ENCODE measurements at places on chromosomes 1 and 21.

- DNase-seq = no peak
Measured at GRCh38 chr1:100794748-100795645, 75.5 kb downstream of the VCAM1 start.

- DNase-seq = no peak
Measured at GRCh38 chr21:36688324-36688723, 10.6 kb upstream of the SIM2 start.

GRCh38 chr1:93519199-93519829 is 71.4 kb downstream of the FNBP1L start:
- DNase-seq = no peak

- no peak for DNase-seq
Measured at GRCh38 chr1:154954541-154954940, 1.4 kb downstream of the PBXIP1 start.
